ENCODE measurements at places on chromosomes 1 and 21.

DNA sequence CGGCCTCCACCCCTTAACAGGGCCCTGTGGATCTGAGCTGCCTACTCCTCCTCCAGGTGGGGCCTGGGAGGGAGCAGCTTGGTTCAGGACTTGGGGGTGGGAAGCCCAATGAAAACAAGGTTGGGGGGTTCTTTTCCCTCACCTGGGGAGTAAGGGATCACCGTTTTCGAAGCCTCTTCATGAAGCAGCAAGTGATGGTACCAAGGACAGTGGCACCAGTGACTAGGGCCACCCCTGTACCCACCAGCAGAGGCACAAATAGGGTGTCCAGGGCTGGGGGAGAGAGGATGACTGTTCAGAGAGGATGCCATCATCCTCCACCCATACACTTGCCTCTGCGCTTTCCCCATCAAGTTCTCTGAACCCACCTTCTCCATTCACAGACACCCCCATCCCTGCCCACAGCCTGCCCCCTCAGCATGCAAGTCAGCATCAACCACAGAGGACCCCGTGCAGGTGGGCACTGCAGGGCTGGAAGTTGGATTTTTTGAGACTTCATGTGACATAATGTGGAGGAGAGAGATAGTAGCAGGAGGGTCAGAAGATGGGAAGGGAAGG lies 6.7 kb downstream of the IGSF8 start:
- DNase-seq = no peak

- no peak for DNase-seq
These were observed 96.1 kb upstream of the PRMT6 start for GRCh38 chr1:106960412-106960811.

DNA sequence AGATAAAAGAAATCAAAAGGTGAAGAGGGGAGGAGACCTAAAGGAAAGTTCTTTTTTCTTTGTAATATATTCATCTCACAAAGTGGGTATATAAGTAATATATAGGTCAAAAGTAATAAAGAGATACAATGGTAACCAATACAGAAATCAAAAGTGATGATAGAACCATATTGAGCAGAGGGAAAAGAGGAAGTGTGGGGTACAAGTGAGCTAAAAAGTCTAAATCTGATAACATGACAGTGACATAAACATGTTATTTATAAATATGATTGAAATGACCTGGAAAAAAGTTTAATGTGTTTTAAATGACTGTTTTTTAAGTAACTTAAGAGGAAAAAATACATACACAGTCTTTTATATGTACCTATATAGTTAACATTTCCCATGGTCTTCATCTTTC lies 70.5 kb downstream of the MRPL39 start:
- DNase-seq = no peak

GRCh38 chr1:50418600-50419109 lies 4.6 kb downstream of the DMRTA2 start:
- peak; percentile 54 for DNase-seq

- DNase-seq = no peak
These were observed 26.8 kb upstream of the BACH1 start for GRCh38 chr21:29271927-29272333.

GRCh38 chr1:97202481-97203380 lies 481.1 kb downstream of the PTBP2 start:
- DNase-seq = no peak

GRCh38 chr1:110298991-110299390 lies 40.2 kb upstream of the RBM15 start:
- no peak for DNase-seq

GRCh38 chr1:178483251-178483957 lies 13.4 kb downstream of the CLEC20A start:
- no peak for DNase-seq

DNA sequence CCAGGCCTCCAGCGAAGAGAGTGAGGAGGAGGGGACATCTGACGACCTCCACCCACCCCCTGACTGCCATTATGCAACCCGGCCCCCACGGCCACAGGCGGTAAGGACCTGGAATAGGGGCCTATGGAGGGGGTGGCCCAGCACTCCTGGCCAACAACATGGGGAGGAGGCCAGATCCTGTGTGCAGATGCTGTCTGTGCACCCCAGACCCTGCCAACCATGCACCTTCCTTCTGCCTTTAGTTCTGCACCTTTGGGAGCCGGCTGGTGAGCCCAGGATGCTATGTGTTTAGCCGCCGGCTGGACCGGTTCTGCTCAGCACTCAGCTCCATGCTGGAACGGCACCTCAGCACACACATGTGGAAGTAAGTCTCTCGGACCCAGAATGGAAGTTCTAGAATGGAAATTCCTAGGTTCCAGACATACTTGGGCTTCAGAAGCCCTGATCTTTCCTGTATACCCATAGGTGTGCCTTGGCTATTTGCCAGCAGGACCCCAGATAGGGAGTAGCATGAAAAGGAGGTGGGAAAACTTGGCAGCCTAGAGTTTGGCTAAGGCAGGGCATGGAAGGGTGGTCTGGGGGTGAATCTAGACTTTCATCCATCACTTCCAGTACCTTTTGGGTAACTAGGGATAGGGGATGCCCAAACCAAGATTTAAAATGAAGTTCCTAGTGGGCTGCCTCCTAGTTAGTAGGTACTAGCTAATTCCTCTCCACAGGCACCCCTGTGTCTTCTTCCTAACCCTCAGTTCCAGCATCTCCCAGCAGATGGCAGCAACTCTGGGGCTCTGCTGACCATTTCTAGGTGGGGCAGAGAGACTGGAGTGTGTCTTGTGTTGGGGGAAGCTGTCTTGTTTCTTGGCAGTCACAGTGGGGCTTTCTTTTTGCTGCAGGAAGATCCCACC lies 3.6 kb upstream of the CYB561D1 start:
- peak; percentile 79 for DNase-seq

DNA sequence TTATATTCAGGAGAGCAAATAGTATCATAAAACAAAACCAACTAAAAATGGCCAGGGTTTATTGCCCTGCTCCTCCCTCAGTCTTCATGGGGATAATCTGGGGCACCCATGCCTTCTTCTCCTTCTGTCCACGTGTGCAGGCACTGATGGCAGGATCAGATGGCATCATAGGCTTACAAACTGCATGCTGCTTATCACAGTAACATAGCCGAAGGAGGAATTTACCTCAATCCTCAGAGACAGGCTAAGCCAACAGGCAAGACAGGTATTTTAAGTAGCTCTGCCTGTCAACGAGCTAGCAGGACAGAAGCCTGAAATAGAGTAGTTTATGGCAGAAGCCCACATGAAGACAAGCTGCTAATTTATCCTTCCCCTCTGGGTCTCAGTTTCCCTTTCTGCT lies 9.4 kb downstream of the LAMB3 start:
- no peak for DNase-seq

GRCh38 chr1:40806240-40806639 lies 22.7 kb downstream of the KCNQ4 start:
- no peak for DNase-seq

DNA sequence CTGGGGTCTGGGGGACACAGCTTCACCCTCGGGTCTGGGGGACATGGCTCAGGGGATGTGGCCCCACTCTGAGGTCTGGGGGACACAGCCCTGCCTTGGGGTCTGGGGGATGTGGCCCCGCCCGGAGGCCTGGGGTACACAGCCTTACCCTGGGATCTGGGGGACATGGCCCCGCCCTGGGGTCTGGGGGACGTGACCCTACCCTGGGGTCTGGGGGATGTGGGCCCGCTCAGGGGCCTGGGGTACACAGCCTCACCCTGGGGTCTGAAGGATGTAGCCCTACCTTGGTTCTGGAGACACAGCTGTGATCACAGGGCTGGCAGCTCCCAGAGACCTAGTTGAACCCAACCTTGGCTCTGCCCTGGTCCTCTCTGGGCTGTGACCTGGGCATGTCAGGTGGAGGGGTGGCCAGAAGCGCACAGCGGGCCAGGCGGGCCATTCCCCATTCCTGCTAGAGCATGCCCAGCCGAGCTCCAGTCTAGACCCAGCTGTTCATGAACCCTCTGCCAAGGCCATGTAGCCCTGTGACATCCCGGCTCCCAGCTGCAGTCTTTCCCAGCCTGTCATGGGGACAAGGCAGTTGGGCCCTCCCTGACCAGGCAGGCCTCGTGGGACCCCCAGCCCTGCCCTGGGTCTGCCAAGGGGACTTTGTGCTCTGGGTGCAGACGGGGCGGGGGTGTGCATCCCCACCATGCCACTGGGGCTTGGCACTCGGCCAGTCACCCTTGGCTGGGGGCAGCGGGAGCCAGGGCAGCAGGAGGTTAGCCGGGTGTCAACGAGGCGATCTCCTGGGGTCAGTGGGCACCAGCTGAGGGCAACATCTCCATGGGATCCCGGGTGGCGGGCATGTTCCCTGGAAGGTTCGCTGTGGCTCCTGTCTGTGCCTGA lies 43.9 kb downstream of the WNT9A start:
- no peak for DNase-seq

- DNase-seq = no peak
These were observed 46.0 kb downstream of the GRHL3 start for GRCh38 chr1:24364975-24365678.

- no peak for DNase-seq
These were observed 575 bp downstream of the RRAGC start for GRCh38 chr1:38858833-38859560.

- DNase-seq = no peak
These were observed 28.6 kb downstream of the NVL start for GRCh38 chr1:224301391-224301790.

DNA sequence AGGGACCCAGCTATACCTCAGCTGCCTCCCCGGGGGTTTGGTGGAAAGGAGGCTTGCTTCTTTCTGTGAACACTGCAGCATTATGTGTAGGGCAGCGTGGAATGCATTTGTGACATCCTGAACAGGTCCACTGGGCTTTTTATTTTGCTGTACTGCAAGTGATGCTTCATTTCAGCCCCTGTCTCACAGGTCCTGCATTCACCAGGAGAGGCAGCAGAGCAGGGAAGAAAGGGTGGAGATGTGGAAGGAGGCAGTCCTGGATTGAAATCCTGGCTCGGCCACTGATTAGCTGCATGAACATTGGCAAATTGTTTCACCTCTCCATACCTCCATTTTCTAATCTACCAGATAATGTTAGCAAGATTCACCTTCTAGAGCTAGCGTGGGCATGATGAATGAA lies 77.9 kb upstream of the ZBTB18 start:
- DNase-seq = no peak

- DNase-seq = no peak
These were observed 6.1 kb upstream of the ADORA1 start for GRCh38 chr1:203121186-203122015.

DNA sequence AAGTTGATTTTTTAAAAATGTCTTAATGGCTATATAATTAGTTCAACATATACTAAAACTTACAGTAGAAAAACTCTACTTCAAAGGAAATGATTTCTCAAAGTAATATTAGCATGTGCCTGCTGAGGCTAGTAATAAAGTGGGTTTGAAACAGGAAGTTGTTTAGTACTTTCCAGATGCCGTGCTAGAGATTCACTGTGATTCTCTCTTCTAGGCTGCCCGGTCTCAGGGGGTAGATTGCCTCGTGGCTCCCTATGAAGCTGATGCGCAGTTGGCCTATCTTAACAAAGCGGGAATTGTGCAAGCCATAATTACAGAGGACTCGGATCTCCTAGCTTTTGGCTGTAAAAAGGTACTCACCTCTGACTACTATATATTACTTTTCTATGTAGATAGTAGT lies 9.1 kb downstream of the EXO1 start:
- DNase-seq = no peak

GRCh38 chr21:42456457-42456856 lies 39.6 kb downstream of the RSPH1 start:
- DNase-seq = no peak

DNA sequence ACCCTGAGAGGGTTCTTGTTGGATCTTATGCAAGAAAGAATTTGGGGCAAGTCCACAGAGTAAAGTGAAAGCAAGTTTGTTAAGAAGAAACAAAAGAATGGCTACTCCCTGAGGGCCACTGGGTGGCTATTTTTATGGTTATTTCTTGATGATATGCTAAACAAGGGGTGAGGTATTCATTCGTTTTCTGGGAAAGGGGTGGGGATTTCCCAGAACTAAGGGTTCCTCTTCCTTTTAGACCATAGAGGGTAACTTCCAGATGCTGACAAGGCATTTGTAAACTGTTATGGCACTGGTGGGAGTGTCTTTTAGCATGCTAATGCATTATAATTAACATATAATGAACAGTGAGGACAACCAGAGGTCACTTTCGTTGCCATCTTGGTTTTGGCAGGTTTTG lies 18.2 kb upstream of the IFI6 start:
- no peak for DNase-seq

DNA sequence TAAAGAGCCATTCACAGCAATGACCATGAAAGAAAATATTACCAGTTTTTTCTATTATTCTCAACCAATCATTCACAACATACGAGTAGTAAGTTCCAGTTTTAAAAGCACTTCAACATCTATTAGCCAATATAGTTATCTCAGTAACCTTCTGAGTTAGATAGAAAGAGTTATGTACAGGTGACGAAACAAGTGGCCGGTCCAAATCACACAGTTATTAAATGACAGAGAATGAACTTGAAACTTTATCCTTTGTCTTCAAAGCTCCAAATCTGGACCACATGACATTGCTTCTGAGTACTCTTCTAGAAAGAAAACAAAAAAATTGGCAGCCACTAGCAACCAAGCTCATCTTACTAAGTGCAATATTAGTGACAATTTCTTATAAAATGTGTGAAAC lies 393.8 kb downstream of the OMA1 start:
- no peak for DNase-seq

DNA sequence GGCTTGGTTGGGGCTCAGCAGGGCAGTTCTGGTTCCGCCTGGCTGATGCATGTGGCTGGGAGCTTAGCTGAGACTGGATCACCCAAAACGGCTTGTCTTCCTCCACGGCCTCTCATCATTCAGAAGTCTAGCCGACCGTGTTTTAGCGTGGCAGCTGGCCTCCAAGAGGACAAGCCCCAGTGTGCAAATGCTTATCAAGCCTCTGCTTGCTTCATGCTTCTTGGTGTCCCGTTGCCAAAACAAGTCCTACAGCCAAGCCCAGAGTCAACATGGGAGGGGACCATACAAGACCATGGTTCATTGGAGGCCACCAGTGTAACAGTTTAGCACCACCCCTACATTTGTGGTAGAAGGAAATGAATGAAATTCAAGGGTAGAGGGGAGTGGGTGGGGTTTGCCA lies 10.5 kb upstream of the KDF1 start:
- DNase-seq = no peak

DNA sequence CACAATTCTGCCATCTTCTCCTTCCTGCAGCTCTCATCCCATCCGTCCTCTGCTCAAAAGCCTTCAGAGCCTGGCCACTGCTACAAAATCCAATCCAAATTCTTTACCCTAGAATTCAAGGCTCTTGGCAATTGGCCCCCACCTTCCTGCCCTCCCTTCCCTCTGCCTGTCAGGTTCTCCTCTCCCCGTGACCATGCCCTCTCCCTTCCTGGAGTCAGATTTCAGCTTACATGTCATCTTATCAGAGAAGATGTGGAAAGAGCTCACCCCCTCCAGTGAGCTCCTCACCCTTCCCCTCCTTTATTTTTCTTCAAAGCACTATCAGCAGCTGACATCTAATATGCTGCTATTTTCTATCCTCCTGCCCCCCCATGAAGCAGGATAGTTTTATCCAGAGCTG lies 86.9 kb downstream of the GRIK3 start:
- no peak for DNase-seq
